ENCODE measurements at places on chromosomes 2 and 18. TPM values are rescaled to one million over a fixed set of nuclear protein-coding genes. Genes with fewer than 3 reads are reported as not detected.

DNA sequence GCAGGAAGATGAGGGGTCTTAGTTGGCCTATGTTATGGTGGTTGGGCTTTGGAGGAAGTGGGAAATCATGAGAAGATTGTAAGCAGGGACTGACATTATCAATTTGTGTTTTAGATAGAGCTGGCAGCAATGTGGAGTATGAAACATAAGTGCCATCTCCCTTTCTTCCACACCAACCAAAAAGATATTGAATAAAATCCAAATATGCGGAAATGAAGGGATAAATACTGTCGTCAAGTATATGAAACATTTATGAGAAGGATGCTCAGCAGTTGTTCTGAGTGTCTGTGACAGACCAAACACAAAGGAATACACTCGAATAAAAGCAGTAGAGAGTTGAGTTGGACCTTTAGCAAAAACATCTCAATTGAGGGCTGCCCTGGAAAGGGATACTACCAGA lies 1090.0 kb upstream of the ZEB2 start:
- DNase-seq: no peak

DNA sequence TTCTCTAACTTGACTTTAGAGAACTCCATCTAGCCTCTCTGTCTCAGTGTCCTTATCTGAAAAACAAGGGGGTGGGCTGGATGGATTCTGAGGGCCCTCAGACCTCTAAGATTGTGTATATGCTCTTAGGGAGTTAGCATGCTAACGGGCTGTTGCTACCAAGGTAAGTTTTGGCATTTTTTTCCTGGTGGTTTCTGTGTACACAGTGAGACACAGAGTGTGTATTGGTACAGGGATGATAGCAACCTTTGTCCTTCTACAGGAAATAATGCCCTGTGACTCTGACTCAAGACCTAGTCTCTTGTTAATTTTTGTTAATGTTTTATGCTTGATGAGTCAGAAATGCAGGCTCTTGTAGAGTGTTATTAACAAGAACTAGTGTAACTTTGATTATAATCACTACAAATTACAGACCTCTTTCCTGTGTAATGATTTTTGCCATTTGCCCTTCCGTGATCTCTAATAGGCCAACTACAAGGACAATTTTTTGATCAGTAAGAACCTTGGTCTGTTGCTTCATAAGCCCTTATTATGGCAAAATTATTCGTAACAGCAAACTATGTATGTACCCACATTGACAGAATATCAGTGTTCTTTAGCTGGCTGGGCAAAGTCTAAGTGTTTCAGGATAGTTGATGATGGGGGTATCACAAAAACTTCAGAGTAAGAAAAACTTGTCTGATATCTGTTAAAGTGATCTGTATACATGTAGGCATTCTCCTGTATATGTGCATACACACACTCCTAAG lies 89.7 kb downstream of the SPTBN1 start:
- DNase-seq: peak; percentile 70

NGEF gene
- total RNA-seq: 0.26 TPM

- DNase-seq: no peak
Observed at GRCh38 chr18:3777122-3777521, 327.1 kb downstream of the TGIF1 start.

DNA sequence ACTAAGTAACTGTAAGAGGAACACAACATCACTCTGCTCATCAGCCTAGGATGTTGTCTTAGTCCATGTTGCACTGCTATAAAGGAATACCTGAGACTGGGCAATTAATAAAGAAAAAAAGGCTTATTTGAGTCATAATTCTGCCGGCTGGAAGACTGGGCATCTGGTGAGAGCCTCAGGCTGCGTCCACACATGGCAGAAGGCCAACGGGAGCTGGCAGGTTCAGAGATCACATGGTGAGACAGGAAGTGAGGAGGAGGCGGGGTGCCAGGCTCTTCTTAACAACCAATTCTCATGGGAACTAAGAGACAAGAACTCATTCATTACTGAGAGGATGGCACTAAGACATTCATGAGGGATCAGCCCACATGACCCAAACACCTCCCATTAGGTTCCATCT lies 46.8 kb downstream of the EPG5 start:
- DNase-seq: peak; percentile 87

GPR39 gene
- 3.8 TPM for total RNA-seq

- no peak for DNase-seq
Observed at GRCh38 chr2:152161598-152161997, 14.0 kb downstream of the STAM2 start.

DNA sequence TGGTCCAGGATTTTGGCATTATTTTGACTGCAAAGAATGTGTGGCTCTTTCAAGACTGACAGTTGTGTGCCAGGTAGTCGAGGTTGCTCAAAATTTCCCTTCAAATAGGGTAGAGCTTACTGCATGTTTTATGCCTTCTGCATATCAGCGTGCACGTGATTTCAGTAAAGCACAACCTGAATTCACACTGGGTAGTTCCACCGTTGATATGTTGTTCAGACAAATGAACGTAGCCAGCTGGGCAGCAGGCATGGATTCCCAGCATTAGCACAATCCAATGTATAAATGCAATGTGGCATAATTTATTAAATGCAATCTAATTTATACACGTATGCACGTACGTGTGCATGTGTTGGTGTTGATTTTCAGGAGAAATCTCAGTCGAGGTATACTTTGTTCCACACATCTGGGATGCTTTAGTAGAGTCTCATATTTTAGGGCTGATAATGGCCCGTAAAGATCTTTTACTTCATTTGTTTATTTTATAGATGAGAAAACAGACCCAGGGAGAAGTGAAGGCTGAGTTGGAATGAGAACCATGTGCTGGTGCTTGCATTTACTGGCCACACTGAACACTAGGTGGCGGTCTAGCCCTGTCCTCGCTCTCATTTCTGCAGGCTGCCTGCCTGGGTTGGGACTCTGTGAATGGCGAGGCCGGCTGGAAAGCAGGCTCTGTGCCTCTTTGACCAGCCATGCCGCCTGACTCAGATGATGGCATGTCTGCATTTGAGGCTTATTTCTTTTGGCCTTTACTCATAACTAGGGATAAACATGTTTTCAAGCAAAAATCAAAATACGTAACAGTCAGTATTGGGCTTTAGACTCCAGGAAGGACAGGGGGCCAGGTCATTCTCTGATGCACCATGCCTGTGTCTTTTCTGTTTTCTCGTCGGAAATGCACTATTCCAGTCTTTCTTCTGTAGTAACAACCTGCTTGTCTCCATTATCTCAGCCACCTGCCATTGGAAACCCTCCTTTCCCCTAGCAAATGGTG lies 120.4 kb downstream of the RNF144A start:
- no peak for DNase-seq

DNA sequence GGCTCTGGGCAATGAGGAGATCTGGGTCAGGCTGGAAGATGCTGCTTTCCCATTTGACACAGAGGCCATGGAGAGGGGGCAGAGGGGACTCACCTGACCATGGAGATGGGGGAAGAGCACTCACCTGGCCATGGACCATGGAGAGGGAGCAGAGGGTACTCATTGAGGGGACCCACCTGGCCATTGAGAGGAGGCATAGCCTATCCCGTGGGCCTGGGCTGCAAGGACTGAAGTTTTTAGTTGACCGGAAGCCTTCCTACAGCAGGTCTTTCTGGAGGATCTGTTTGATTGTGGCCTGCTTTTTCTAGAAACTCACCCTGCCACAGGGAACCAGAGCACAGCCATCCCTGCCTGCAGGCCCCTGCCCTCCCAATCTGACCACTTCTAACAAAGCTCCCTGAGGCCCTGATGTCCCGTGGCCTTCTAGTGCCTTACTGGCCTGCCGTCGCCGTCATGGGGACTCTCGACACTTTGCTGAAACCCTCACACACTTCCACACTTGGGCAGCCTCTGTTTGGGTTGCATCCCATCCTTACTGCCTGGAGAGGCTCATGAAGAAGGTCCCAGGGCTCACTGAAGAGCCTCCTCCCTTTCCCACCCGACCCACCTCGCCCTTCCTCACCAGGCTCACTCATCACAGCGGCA lies 5.1 kb upstream of the PROM2 start:
- DNase-seq: no peak

DNA sequence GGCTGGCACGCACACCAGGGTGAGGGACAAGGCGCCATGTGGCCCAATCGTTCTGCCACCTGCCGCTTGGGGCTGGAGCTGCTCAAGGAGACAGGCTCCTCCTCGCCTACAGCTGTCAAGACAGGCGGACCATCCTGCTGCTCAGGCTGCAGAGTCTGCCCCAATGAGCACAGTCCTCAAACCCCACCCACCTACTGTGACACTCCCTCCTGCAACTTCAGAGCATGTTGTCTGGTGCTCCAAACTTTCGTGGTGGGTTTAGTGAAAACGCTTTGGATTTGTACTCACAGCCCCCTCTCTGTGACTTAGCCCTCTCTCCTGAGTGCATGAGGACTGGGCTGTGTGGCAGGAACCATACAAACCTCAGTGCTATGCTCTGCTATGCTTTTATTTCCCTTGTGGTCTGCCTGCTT lies 23.2 kb upstream of the SLC35F6 start:
- DNase-seq: peak; percentile 39

DNA sequence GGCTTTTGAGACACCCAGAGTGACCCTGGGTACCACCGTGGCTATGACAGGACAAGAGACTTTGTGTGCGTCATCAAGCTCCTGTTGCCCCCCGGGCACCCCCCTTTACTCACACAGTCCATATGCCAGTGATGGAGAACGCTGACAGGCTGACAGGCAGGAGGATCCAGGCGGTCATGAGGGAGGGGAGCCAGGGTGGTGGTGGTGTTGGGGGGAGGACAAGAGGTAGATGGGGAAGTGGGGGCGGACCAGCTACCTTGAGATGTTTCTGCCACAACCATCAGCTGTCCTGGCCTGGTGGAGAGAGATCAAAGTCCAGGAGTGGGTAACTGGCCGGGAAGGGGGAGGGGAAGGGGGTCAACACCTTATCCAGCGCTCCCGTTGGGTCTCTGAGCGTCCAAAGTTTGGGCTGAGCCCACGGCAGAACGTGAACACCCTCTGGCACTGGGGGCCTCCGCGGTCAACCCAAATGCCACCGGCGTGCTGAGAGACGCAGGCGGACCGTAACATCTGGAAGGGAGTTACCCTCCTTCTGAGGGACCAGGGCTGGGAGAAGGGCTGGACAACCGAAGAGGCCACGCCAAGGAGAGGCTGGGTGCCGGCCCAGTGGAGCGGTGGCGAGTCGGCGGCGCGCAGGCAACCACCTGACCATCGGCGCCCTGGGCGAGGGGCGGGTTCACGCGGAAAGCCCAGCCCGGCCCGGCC lies 575 bp downstream of the TMEM150A start:
- DNase-seq: peak; percentile 41

GRCh38 chr2:100451092-100451491 lies 19.2 kb upstream of the NMS start:
- DNase-seq: no peak

DNA sequence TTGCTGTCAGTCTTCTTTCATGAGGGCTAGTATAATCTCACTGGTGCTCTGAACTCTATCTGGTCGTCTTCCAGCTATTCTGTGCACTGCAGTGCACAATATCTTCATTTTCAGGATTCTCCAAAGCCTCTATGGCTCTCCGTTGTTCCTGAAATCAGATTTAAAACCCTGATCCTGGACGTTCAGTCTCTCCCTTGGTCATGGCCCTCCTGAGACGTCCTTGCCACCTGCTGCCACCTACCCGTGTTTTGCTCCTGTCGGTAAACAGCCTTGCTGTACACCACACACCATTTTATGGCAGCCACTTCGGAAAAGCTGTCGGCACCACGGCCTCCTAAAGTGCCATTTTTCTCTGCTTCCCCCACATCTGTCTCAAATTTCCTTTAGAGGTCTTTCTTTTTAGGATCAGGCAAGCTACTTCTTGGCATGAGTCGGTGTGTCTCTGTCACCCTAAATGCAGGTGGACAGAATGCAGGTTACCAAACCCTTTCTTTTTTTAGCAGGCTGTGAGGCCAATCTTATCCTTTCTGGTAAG lies 170.0 kb downstream of the HRH4 start:
- DNase-seq: no peak

DNA sequence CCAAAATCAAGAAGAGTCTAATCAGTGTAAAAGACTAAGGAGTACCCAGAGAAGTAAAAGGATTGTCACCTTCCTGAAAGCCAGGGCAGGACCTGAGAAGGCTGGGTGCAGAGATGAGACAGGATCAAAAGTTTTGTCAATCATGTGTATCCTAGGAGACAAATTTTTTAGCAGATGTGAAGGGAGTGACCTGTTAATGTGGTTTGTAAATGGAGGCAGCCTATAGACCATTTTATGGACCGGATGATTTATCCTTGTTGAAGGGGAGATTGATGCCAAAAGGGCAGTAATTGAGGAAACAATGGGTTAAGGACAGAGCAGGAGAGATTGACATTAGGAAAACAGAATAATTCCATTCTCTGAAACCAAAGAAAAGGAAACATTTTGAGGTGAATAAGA lies 813 bp downstream of the NDC80 start:
- DNase-seq: peak; percentile 25

- peak; percentile 81 for DNase-seq
Observed at GRCh38 chr2:37645362-37645761, 26.1 kb downstream of the CDC42EP3 start.

DNA sequence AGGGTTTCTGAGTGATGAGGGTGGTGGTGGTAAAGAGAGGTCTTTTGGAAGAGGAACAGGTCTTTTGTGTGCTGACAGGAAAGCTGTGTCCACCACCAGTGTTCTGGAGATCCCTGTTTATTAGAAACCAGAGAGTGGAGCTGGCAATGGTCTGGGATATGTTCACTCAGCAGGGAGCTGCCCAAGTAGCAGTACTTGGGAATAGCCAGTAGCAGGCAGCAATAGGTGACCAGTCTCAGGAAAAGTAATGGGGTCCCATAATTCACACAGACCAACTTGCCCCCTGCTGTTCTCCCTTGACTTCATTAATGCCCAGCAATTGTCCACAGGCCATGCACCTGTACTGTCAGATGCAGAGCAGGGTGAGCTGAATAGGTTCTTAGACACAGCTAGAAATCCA lies 1.8 kb downstream of the TSPYL6 start:
- no peak for DNase-seq

GRCh38 chr2:177264693-177265587 lies at the start of gene NFE2L2:
TSS of gene NFE2L2 (minus strand) at chr2:177264727. CDS start at chr2:177264576, 151 bp downstream.
- DNase-seq: peak; percentile 84

GRCh38 chr2:173963817-173964564 lies 1.2 kb downstream of the SP3 start:
- DNase-seq: peak; percentile 82

DNA sequence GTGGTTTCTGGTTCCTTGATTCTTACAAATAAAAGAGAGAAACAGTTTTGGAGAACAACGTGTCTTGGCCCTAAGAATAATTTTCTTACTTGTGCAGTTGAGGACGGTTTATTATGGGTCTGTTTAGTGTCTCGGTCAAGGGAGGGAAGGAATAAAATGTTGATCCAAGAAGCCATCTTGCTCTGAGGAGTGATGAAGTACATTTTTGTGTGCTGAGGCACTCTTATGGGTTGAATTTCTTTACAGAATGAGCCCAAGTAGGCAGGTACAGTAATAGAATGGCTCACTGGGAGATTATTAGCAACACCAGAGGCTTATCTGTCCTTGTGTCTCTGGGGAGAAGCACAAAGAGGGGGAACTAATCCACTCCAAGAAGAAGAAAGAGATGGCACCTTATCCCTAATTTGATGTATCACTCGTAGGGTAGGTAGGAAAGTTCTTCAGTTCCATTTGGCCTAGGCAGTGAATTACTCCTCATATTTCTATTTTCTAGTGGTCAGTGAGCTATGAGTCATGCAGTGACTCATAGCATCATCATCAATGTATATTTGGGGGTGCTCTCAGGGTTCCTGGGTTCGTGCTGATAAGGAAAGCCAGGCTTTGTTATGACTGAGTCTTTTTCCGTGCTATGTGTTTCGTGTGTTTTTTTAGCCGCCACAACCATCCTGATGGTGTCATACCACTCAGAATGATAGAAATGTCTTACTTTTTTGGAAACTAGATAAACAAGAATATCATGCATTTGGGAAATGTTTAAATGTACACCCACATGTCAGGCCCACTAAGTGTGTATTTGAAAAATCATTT lies 250.1 kb upstream of the CTAGE1 start:
- DNase-seq: peak; percentile 61
